ENCODE measurements at places on chromosomes 4 and X.

GRCh38 chrX:18702362-18703195 is 4.9 kb upstream of the PPEF1 start:
- no peak for DNase-seq

DNA sequence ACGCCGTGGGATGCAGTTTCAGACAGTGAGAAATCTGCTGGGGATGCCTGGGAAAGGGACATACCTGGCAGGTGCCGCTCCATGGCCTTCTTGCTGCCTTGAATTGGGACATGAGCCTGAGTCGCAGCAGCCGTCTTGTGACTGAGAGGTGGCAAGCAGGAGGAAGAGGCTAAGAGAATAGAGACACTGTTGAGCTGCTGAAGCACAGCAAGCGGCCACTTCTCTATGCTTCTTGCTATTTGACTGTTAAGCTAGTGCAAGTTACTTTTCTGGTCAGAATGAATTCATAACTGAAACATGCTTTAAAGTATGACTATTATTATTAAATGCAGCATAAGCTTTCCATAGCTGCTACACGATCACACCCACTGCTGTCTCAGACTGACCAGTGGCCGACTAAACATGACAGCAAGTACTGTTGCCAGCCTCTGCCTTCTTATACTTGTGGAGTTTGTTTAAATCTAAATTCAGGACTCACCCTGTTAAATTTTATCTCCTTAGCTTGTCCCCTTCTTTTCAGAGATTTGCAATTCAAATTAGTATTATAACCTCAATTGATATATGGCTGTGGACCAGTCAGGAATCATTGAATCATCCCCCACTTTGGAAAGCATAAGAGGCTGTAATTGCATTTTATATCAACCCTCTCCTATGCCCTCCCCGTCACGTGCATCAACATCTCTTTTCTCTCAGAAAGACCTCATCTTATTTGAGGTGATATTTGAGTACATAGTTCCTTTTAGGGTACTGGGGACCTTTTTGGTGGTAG is 24.8 kb upstream of the ACSL1 start:
- no peak for DNase-seq

GRCh38 chr4:113635739-113636437 is 125.7 kb downstream of the CAMK2D start:
- DNase-seq, result no peak

DNA sequence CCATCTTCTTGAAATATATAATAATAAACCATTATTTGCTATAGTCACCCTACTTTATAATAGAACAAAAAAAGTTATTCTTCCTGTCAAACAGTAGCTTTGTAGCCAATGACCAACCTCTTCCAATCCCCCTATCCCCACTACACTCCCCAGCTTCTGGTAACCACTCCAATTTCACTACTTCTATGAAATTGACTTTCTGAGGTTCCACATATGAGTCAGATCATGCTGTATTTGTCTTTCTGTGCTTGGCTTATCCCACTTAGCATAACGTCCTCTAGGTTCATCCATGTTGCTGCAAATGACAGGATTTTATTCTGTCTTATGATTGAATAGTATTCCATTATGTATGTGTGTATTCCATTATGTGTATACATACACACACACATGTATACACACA is 809.7 kb upstream of the NDST4 start:
- no peak for DNase-seq

GRCh38 chrX:106484233-106484632 is 127.5 kb upstream of the RADX start:
- no peak for DNase-seq

- no peak for DNase-seq
Measured at GRCh38 chrX:327660-328126, 9.1 kb upstream of the GTPBP6 start.

DNA sequence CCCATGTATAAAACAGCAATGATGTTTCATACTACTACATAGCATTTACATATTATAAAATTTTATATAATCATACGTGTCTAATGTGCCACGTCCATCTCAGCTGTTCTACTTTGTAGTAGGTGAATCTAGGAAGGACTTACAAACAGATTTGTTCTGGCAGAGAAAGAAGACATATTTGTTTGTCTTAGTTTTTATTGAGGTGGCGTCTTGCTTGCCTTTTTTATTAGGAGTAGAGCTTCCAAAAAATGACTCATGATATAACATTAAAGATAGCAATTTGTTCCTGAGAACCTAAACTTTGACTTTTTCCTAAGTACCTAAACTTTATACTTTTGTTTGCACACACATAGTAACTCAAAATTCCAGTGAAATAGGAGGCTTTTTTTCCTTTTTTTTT is 64.6 kb downstream of the CLDN22 start:
- no peak for DNase-seq

DNA sequence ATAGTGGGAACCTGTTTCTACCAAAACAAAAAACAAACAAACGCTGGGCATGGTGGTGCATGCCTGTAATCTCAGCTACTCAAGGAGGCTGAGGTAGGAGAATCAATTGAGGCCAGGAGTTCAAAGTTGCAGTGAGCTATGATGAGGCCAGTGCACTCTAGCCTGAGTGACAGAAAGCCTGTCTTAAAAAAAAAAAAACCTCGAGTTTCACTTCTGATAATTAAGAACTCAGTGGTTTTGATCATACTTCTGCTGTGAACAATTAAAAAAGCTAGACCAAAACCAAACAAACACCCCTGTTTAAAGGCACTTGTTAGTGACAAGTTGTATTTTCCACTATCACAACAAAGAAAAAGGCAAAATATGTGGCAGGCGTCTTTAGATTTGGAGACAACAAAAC is 15.0 kb upstream of the UBE2D3 start:
- no peak for DNase-seq

- DNase-seq, result no peak
Measured at GRCh38 chr4:22246847-22247246, 269.0 kb downstream of the ADGRA3 start.

DNA sequence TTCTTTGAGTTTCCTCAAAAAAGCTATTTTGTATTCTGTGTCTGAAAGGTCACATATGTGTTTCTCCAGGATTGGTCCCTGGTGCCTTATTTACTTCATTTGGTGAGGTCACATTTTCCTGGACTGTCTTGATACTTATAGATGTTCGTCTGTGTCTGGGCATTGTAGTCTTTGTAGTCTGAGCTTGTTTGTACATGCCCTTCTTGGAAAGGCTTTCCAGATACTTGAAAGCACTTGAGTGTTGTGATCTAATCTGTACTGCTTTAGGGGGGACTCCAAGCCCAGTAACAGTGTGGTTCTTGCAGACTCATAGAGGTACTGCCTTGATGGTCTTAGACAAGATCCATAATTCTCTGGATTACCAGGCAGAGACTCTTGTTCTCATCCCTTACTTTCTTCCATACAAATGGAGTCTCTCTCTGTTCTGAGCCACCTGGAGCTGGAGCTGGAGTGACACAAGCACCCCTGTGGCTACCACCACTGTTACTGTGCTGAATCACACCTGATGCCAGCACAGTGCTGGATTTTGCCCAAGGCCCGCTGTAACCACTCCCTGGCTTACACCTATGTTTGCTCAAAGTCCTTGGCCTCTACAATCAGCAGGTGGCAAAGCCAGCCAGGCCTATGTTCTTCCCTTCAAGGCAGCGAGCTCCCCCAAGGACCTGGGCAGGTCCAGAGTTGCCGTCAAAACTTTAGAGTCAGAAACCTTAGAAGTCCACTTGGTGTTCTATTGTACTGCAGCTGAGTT is 72.3 kb upstream of the EFHC2 start:
- DNase-seq, result no peak

GRCh38 chr4:42144028-42144427 is 8.4 kb downstream of the BEND4 start:
- DNase-seq, result no peak

DNA sequence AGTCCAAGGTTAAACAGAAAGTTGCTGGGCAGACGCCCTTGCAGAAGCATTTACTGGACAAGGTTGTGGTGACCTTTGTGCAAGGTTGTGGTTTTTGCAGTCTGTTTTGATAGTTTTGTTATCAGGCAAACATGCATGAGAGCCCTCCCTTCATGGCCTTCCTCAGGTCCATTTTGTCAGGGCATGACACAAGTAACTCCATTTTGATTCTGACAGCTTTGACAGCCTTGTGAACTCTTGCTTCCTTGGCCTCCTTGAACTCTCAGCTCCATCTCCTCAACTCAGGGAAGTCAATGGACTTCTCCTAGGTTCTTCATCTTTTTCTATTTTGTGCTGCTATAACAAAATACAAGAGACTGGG is 97.7 kb downstream of the CEP44 start:
- DNase-seq, result no peak

DNA sequence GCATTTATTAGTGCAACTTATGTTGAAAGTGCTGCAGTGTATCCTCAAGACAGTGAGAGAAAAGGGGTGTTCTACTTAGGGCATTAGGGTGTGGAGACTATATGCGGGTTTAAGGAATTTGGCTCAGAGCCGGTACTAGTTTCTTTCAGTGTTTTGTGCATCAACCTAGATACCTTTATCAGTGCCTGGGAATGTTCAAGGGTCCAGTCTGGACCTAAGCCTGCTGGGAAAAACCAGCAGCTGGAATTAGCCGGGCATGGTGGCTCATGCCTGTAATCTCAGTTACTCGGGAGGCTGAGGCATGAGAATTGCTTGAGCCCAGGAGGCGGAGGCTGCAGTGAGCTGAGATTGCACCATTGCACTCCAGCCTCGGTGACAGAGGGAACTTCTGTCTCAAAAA is 7.4 kb downstream of the PHEX start:
- DNase-seq, result no peak

GRCh38 chrX:124736553-124737270 is 390.3 kb downstream of the SH2D1A start:
- DNase-seq, result peak; percentile 5

DNA sequence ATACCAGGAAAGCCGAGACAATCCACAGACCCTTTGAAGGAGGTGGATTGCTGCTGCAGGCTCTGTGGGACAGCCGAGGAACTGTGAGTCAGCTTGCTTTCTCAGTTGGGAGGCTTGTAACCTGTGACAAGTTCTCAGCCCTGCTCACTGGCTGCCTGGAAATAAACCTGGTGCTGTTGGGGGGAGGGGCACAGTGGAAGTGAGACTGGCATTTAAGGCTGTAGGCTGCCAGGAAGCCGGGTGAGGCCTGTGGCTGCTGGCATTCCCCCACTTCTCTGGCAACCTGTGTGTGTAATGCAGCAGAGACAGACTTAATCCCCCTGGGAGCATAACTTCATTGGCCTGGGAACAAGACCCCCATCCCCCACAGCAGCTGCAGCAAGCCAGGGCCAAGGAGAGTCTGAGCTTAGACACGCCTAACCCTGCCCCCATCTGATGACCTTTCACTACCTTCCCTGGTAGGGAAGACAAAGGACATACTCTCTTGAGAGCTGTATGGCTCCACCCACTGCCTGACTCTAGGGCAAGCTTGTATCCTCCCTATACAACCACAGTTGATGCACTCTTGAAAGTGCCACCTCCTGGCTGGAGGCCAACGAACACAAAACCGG is 64.1 kb downstream of the ALPK1 start:
- DNase-seq, result peak; percentile 41

GRCh38 chrX:41441934-41442823 is 5.0 kb upstream of the NYX start:
- DNase-seq, result peak; percentile 70

- no peak for DNase-seq
Measured at GRCh38 chr4:98722000-98722399, 63.6 kb upstream of the TSPAN5 start.

- no peak for DNase-seq
Measured at GRCh38 chr4:143625632-143626031, 74.8 kb downstream of the FREM3 start.

- DNase-seq, result no peak
Measured at GRCh38 chr4:43564107-43564506, 671.6 kb downstream of the GRXCR1 start.

DNA sequence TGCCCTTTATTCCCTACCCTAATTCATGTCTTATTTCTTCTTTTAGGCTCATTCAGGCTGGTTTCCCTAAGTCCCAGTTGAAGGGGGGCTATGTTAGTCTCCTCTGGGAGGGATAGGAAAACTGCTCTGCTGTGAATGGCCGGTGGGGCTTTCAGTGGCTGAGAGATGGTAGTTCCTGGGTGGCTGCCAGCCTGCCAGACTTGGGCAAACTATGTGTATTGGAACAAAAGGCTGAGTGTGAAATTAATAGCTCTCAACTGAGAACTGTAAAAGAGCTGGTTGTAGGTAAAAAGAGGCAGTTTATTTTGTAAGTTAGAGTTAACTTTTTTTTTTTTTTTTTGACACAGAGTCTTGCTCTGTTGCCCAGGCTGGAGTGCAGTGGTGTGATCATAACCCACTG is 28.8 kb downstream of the ARHGAP10 start:
- DNase-seq, result no peak

DNA sequence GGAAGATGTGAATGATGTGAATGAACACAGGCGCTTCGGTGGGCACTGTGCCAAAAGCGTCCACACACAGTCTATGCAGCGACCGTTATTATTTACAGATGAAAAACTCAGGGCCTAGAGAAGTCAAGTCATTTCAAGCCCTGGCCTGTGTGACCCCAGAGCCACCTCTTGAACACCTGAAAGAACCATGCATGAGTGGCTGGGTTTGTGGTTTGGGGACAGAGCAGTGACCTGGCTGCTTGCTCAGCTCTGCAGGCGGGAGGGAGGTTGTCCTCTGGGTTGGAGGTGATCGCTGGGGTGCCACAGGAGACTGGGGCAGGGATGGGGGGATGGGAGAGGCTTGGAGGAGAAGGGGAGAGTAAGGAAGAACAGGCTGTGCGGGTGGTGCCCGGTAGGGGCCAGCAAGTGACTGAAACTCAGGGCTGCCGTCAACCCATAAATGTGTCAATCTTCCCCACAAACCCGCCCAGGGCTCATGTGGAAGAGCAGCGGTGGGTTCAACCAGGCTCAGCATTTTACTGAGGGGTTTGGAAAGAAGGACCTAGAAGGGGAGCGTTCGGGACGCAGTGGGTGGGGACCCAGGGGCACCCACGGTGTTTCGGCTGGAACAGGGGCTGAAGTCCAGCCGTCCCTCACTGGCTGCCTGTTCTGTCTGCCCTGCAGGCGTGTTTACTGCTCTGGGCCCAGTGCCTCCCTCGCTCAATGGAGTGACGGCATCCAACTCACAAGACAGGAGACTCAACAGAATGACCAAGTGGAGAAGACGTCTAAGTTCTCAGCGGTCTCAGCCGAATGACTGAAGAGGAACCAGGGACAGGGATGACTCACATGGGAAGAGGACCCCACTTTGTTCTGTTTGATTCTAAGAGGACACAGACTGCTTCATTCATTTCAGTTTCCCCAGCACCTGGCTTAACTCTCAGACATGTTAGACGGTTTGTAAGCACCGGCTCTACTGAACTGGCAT is 167.8 kb downstream of the AFAP1 start:
- DNase-seq, result no peak

GRCh38 chr4:83516042-83516772 is 19.7 kb upstream of the GPAT3 start:
- DNase-seq, result no peak
